Endodermal cell (in vitro differentiated cells): ENCODE measurements at places on chromosomes 2 and 18. TPM values are rescaled to one million over a fixed set of nuclear protein-coding genes. Genes with fewer than 3 reads are reported as not detected.
A peak's percentile ranks its signal among the peaks of the same experiment; 100 is the strongest.

GRCh38 chr2:74223941-74224770, 25.7 kb downstream of the MTHFD2 start:
- DNase-seq, result peak; percentile 52

DNA sequence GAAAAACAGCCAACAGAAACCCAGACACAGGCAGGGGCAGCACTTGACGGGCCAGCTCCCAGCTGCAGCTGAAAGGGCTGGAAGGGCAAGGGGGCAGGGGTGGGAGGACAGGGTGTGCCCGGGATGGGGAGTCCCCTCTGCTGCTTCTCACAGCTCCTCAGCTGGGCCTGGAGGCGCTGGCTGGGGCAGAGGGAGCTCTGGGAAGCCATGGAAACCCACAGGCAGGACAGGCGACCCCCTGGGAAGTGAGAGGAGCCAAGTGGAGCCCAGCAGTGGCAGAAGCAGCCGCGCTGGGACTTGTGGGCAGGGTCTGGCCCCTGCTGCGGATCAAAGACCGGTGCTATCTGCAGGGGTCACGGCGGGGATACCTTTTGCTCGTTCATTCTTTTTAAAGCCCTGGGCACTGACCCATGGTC, 20.7 kb downstream of the OTOF start:
- DNase-seq, result peak; percentile 68

DNA sequence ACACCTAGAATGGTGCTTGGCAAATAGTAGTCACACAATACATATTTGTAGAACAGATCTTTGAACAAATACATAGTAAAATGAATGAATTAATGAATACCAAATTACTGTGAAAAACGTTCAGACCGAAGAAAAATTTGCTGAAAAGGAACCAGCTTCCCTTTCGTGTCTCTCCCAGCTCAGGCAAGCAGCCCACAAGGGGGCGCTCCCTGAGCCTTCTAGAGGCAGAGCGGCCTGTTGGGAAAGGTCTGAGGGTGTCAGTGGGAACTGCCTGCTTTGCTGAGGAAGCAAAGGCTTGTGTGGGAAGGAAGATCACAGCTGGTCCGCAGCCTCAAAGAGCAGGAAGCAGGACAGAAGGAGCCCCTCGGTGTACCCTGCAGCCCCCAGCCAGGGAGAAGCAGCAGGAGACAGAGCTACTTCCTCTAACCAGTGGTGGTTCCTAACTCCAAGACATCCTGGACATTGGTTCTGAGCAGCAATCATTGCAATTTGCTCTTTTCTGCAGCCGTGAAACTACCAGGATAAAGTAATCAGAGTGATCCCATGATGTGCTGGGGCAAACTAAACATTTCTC, 231.1 kb downstream of the ANKRD30B start:
- peak; percentile 52 for DNase-seq

DNA sequence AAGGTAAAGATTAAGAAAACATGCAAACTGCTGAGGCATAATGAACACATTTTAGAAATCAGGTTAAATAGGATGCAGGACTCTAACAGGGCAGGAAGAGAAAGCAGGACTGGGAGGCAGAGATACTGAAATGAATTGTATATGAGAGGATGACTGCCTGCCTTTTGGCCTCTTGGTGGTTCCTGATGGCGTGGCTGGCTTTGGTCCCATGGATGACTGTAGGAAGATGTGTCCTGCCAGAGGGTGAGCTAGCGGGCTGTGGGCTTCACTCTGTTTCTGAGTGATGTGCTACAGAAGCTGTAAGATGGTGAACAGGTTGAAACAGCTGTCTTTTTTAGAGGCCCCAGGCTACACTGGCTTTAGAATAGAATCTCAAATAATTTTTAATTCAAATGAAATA, 517.0 kb downstream of the SLC4A3 start:
- DNase-seq, result no peak

- no peak for DNase-seq
These were observed 60.5 kb upstream of the ZNG1B start for GRCh38 chr2:113376913-113377445.

GRCh38 chr2:237774811-237775553, 23.6 kb upstream of the RBM44 start:
- peak; percentile 90 for DNase-seq

GRCh38 chr2:88016960-88017779, 823 bp upstream of the RNU2-63P start:
- peak; percentile 92 for DNase-seq

DNA sequence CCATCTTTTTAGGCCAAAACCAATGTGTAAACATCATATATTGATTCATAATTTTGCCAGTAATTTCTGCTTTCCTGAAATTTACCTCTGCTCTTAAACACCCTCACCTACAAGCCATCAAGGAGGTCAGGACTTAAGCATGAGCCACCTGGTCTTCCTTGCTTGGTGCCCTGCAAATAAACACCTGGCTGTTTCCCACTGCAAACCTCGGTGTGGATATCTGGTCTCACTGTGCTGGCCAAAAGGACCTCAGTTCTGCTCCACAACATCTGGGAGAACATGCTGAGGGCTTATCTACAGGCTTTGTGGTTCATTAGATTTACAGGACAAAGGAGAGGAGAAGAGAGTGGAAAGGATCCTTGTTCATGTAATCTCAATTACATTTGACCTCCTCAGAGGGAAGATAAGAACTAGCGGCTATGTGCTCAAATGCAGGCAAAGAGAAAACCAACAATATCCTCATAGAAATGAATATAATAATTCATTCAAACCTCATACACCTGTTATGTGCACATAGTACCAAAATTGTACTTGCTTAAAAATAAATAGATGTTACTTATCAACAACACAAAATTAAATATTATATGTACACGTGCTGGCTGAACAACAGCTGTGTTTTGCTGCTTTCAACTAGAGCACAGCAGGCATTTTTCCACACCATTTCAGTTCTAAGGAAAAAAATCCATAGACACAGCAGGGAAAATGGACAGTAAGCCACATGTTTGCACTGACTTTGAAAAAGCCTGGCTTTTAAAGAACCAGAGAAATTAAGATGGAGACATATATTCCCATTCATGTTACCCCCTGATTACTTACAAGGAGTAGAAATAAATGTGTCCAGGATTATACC, 465.1 kb downstream of the LPIN1 start:
- no peak for DNase-seq

DNA sequence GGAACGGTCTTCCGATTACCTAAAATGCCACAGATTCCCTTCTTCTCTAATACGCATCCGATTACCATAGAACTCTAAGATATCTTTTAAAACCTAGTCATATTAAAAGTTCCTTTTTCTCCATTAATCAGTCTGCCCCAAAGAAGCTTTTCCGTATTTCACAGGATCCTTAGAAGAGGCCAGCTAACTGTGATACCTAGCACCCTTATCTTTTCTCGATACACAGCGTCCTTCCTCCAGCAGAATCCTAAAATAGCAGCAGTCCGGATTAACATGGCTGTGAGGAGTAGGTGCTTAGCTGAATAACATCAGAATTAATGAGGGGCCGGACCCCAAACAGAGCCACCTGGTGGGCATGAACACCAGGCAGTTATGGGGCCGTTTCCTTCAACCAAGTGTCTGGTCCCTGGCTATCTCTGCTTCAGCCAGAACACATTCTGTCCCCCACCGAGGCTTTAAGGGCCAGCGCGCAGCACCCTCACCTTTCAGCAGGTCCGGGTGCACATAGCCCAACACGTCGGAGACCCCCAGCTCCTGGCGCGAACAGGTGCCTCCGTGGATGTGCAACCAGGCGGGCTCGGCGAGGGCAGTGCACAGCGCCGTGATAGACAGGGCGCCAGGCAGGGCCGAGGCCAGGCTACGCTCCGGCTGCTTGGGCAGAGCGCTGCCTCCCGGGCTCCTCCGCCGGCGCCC, 995 bp downstream of the TMEM127 start:
- peak; percentile 62 for DNase-seq

DNA sequence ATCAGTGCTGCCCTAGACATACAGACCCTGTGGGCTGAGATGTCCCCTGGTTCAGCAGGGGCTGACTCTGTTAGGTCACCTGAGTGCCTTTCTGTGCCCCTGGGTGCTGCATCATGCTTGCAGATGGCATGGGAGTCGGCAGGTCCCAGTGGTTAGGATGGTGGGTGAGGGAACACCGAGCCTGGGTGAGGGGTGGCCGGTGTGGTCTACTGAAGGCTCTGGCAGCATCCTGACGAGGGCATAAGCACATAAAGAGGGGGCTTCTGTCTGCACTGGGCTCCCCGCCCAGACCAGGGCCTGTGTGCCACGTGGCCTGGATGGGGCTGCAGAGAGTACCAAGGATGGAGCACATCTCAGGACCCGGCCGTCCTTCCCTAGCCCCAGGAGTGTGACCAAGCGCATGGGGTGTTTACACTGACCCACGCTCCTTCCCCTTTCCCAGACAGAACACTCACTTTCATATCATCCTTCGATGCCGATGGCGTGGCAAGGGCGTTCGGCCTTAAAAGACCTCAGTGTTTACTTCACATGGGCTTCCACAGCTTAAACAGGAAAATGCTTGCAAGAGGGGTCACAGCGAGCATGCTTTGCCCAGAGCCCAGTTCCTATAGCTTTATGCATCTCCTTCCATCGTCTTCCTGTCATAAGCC, 115.1 kb downstream of the STPG4 start:
- no peak for DNase-seq

DNA sequence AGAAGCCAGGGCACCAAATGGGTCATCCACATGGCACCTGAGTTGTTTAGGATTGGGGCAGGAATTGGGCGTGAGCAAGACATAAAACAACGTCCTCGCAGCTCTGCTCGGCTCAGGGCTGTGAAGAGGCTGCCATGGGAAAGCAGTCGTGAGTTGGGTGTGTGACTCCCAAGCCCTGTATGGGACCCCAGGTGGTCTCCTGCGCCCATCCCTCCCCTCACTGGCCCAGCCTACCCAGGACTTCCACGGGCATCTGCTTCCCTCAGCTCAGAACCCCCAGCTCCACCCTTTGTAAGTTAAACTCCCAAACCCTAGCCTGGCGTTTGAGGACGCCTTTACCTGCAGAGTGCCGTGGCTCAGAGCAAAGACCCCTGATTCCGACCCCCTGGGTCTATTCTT, 23.2 kb upstream of the HPCAL1 start:
- DNase-seq, result no peak

DNA sequence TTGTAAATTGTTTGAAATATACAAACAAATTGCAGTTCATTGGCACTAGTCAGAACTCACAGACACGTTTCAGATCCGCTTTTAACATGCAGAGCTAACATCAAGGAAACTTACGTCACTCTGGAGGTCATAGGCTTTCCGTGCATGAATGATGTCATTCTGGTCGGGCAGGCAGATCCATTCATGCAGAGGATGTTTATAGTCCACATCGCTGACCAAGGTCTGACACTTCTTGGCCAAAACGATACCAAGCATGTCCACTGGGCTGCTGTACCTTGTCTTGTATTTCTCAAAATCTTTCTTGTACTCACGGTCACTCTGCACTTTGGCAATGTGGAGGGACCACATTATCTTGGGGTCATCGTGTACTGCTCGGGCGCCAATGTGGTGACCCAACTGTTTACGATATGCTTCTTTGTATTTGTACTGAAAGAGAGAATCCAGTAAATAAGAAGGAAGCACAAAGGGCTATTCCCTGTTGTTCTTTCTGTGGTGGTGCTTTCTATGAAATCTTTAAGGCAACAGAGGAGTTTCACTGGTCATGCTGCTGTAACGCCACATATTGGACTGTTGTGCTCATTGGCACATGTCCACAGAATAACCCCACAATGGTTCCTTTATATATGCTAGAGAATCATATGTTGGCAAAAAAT, 114.8 kb downstream of the NEB start:
- DNase-seq, result no peak

SP5 gene
- total RNA-seq, result 32.9 to 84.7 TPM (median 60.3 TPM) in 3 replicates

ICA1L gene
- total RNA-seq, result 8.2 and 8.5 TPM in 2 replicates

LBX2 gene
- 1.6 and 1.7 TPM in 2 replicates for total RNA-seq

TFCP2L1 gene
- total RNA-seq, result 2.4 to 3.7 TPM (median 3.3 TPM) in 3 replicates

DSG4 gene
- total RNA-seq, result not detected in 2 replicates

CCDC68 gene
- 0.33 to 1.5 TPM (median 0.80 TPM) in 3 replicates for total RNA-seq

UGT1A5 gene
- not detected in 2 replicates for total RNA-seq

VPS54 gene
- 20.7 to 25.8 TPM (median 25.7 TPM) in 3 replicates for total RNA-seq
